Right lobe of liver (tissue), 6 donors: ENCODE measurements at places on chromosomes 16 and 17. TPM values are rescaled to one million over a fixed set of nuclear protein-coding genes. Genes with fewer than 3 reads are reported as not detected.

The PLEKHH3 gene
- 10.3 TPM for total RNA-seq

DNA sequence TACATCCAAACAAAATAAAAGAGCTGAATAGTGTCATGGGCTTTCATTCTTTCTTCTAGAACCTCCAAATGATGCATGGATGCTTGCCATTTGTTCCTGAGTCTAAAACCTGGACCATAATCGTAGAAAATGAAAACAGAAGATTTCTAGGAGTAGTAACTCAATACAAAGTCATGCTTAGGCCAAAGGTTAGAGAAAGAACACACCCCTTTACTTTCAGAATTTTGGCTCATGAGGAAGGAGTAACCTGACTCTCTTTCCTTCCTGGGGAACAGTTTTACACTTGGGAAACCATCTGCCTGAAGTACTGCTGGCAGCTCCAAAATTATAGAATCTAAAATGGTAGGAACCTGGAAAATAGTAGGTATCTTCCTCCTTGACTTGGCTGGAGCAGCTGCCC is 137.2 kb downstream of the SNX11 start:
- no peak for DNase-seq

The TLCD2 gene
- 3.5 TPM for total RNA-seq

The TBC1D3 gene
- not detected for total RNA-seq

DNA sequence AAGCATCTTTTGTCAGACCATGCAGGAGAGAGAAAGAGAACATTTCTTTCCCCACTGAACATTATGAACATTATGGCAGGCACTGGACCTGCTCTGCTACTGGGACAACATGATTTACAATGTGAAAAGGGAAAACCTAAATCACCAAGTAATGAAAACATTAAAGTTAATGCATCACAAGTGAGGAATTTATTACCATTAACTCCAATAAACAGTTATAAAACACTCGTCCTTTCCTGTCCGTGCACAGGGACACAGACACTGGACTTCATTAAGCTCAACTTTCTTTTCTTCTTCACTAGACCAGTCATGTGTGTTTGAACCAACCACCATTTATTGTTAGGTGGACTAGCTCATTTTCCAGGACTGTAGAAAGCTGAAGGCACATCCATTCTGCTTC is 95.4 kb downstream of the SNX11 start:
- DNase-seq = no peak

DNA sequence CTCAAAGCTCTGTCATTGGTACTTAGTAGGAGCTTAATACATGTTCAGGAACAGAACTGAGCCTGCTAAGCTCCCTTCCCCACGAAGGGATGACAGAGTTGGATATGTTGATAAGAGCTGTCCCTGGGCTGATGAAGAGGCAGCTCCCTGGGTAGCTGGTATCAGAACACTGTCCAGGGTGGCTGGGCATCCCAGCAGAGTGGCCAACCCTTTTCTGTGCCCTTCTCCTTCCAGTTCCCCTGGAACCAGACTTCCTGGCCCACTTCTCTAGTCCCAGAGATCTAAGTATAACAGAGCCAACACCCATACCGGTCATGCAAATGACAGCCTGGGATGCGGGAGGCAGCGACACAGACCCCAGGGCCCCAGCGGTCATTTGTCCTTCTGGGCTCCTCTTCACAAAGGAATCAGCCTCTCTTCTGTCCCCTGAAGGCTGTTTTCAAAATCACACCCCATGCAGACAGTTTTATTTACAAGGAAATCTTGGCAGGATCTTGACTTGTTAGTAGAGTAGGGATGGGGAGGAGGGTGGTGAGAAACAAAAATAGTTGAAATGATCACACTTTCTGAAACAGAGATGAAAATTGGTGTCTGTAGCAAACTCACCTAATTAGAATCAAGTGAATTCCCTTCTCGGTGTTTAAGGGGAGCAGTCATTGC is 1.4 kb upstream of the RHBDL3 start:
- no peak for DNase-seq

GRCh38 chr16:77721752-77722308 is 484 bp upstream of the NUDT7 start:
- no peak for DNase-seq

DNA sequence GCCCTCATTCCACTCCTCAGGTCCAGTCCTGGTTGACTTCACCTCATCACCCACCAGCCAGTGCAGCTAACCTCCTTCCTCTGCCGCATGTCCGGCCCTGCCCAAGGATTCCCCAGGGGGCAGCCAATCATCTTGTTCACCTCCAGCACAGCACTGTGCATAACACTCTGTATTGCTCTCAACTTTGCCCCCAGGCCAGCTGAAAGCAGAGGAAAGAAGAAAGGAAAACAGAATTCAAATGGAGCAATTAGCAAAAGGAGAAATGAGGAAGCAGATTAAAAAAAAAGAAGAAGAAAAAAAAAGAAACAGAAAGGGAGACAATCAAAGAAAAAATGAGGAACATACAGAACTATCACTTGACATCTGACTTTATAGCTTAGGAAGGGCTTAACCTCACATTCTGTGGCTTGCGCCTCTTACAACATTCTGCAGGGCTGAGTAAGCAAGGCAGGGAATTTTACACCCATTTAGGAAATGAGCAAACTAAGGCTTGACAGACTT is 26.1 kb downstream of the GAS7 start:
- no peak for DNase-seq

DNA sequence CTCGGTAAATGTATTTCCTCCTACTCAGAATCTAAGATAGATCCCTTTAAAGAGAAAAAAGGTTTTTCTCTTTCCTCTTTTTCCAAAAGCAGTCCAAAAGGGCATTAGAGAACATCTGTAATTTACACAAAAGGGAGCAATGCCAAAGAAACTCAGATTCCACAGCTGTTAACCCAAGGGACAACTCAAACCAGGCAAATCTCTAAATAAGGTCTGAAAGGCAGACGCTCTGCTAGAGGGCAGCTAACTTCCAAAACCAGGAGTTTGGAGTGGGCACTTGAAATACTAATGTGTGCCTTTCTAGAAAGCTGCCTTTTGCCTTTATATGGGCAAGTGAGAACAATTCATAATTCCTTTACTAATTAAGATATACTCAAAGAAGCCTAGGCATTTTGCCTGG is 435.7 kb downstream of the ZFHX3 start:
- DNase-seq = no peak

- no peak for DNase-seq
These were observed 13.5 kb upstream of the LHX1 start for GRCh38 chr17:36923814-36924221.

GRCh38 chr17:39231591-39232551 is 6.1 kb upstream of the STAC2 start:
- peak; percentile 57 for DNase-seq

The DDX28 gene
- 5.4 TPM for total RNA-seq

The MAPK7 gene
- total RNA-seq = 9.2 TPM

The DNAI2 gene
- total RNA-seq = not detected

GRCh38 chr16:12188061-12188934 is 211.8 kb downstream of the SNX29 start:
- no peak for DNase-seq

GRCh38 chr16:2985462-2985861 is 5.2 kb upstream of the PKMYT1 start:
- peak; percentile 62 for DNase-seq

- DNase-seq = peak; percentile 94
These were observed 1.1 kb downstream of the VASN start for GRCh38 chr16:4372578-4373355.

The SLC35B1 gene
- 80.0 TPM for total RNA-seq

GRCh38 chr16:51326131-51326856 is 175.2 kb upstream of the SALL1 start:
- no peak for DNase-seq

The CD79B gene
- 0.86 TPM for total RNA-seq

DNA sequence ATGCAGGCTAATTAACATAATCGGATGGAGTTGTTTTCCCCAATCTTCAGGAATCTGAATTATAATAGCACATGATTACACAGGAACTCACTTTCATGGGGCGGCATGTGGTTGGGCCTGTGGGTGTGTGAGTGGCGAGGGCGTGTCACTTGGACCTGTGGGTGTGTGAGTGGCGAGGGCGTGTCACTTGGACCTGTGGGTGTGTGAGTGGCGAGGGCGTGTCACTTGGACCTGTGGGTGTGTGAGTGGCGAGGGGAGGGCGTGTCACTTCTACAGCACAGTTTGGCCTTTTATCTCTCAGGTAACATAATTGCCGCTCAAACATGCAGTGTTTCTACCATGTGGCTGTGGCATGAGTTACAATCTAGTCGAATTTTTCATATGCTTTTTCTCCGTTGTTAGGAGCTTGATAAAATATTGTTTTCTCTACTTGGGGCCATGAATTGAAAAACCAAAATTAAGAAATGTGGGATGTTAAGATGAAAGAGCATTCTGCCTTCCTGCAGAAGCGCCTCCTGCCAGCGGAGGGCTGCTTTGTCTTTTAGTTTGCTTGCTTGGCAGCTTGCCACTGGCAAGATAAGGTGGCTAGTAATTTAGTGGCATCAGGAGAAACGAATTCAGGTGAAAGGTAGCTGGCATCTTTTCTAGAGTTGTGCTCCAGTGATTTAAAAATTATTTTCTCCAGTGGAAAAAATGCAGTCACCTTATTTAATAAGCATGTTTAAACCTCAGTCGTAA is 36.2 kb downstream of the USP10 start:
- DNase-seq = peak; percentile 76

GRCh38 chr16:47045023-47045422 is 71.5 kb upstream of the DNAJA2 start:
- DNase-seq = no peak

- no peak for DNase-seq
These were observed 1410.9 kb upstream of the CDH8 start for GRCh38 chr16:63447121-63447520.

- DNase-seq = no peak
These were observed 136.9 kb downstream of the GRIN2A start for GRCh38 chr16:10045291-10045775.

GRCh38 chr16:82108774-82109173 is 61.2 kb downstream of the MPHOSPH6 start:
- DNase-seq = no peak

DNA sequence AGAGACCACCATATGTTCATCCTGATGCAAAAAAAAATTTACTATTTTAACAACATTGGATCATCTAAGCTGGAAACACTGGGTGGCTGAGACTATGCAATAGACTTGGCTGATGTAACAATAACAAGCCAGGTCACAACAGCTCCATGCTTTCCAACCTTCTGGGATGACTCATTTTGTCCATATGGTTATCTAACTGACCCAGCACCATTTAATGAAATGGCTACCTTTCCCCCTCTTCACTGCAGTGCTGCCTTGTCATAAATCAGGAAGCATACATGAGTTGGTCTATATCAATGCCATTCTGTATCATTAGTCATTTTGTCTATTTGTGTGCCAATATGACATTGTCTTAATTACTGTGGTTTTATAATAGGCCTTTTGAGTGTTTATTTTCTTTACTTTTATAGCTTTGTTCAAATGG is 217.6 kb upstream of the KCNJ16 start:
- DNase-seq = no peak

The GAS7 gene
- total RNA-seq = 3.0 TPM
